Frontal cortex (tissue), 4 donors: ENCODE measurements at places on chromosomes 4 and X.

DNA sequence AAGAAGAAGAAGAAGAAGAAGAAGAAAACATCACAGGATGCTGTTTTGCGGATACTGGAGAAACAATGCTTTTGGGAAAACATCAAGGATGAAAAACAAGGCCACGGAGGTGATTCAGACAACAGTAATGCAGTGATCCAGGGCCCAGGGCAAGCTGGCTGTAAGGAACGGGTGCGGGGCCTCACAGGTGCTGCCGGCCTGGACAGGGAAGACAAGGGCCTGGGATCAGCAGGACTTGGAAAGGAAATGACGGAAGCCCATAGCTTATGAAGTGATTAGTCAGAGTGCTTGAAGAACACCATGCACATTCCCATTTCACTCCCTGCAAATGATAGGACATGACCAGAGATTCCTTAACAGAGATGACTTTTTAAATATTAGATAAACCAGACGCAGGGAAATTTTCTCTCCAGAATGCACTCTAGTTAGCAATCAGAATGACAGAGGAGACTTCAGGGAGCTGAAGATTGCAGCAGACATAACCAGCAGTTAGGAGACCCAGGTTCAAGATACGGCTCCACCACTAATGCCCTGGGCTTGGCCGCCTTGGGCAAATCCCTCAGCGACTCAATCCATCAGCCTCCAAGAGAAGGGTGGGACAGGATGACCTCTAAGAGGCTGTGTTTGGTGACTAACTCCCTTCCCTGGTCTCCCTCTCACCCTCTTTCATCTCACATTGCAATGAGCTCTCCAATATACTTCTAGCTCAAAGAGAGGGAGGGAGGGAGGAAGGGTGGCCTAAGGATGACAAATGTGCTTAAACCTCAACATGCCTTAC, 54.1 kb downstream of the APBB2 start:
- no peak for DNase-seq

DNA sequence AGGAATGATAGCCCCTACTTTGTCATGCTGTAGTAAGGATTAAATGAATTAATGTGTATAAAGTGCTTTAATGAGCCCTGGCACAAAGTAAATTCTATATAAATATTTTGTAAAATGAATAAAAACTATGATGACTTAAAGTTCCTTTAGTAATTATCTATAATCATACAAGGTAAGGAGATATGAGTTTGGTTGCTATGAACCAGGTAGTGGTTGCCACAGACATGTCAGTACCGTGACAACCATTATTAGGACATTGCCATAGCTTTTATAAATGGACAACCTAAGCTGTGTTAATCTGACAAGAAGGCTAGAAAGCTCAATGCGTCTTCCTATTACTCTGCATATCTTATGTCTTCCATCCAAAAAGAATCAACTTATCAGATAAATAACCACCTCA, at the start of gene ARL13A:
TSS of gene ARL13A (plus strand) at position 301 of the 400 bp plus-strand sequence. CDS start 3,982 bp downstream, outside the sequence.
- no peak for DNase-seq

DNA sequence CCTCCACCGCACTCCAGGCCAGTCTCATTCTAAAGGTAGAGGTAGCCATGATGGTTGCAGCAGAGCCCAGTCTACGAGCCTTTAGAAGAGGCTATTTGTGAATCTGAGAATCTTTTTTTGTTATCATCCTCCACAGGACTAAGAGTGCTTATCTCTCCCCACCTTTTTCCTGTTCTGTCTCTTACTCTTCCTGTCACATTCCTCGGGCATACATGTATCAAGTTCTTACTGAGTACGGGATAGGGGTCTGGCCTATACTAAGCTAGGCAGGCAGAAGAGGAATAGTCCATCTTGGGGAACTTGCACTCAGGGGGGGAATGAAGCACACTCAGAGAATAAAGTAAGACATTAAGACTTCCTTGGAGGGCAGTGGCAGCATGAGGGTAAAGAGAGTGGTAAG, 25.7 kb downstream of the LAS1L start:
- no peak for DNase-seq

GRCh38 chrX:7828594-7828993, 14.4 kb upstream of the VCX start:
- DNase-seq = no peak

DNA sequence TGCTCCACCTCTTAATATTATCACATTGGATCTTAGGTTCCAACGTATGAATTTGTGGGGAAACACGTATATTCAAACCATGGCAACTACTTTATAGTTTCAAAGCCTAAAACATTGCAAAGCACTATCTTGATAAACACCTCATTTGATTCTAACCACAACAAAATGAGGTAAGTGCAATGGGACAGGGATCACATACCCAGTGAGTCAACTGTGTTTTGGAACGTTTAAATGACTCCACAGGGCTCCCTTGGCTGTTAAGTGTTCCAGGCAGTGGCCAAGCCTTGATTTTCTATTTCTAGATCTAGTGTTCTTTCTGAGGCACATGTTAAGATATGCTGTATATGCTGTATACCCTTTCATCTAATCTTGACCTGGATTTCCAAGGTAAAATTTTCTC, 54.5 kb upstream of the C1QTNF7 start:
- no peak for DNase-seq

DNA sequence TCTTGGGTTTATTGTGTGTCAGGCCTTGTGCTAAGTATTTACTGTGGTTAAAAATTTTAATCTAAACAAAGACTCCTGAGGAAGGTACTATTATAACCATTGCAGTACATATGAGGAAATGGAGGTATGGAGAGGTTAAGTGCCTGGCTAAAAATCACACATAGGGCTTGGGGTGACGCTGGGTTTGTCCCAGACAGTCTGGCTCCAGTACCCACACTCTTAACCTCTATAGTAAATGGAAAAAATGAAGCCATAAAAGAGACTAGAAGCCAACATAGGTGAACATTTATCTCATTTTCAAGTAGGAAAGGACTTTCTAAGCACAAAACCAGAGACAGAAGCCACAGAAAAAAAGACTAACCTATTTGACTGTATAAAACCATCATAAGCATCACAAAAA, 1.9 kb downstream of the FOXP3 start:
- no peak for DNase-seq

DNA sequence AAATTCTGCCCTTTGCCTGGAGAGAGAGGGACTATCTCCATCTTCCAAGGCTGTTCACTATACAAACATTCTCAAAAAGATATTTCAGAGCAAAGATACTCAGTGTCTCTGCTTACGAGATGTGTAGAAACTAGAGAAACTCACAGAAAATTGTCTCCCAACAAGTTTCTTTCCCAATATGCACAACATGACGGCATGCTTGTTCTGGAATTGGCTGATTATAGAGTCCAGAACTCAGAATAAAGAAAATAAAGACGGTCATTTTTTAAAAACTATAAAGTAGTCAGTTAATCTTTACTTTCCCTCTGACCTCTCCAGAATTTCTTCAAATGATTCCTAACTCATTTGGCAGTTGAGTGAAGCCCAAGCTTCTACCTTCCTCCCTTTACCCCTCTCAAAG, 285.5 kb upstream of the KLF3 start:
- DNase-seq = no peak

GRCh38 chr4:86757468-86757867, 91.7 kb downstream of the SLC10A6 start:
- no peak for DNase-seq

DNA sequence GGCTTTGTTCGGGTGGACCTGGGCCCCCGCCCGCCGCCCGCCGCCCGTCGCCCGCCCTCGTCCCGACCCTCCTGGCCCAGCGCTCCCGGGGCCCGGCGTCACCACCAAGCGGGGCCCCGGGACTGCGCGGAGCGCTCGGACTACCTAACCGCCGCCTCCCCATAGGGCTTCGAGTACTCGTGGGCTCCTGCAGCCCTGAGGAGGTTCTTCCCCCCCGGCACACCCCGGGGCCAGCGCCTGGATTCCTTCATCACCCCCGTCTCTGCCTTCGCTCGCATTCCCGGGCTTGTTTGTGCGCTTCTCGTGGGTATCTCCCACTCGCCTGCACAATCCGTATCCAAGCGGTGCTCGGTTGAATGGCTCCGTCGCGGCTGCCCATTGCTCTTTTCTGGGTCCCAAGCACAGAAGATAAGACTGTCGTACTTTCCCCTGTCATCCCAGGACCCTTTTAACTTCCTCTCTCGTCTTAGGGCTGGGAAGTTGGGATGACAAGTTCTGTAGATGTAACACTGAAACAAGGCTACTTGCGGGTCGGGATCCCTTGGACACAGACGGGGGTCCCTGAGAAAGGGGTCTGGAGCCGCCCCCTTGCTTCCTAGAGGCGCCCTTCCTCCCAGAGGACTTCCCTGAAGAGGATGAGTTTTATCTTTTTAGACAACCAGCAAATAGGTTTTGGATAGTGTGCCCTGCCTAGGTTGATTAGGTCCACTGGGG, 565 bp downstream of the MOB1B start:
- peak; percentile 40 for DNase-seq

GRCh38 chr4:83629945-83630721, 94.2 kb downstream of the GPAT3 start:
- no peak for DNase-seq

DNA sequence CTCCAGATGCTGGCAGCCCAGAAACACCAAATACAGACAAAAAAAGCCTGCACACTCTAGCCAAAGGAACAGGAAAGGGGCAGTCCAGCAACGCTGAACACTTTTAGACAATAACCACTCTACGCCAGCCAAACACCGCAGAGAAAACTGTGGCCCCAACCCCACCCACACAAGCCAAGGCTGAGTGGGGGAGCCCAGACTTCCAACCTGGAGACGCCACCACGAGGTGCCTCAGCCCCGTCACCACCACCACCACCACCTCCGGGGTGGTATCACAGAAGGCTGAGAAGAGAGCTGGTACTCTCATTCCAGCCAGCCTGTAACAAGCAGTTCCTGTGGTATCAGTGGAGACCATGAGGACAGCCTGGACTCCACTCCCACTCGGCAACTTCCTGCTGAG, 22.8 kb downstream of the MEPE start:
- DNase-seq = no peak

GRCh38 chrX:144681501-144681900, 565.8 kb upstream of the SPANXN1 start:
- DNase-seq = no peak

DNA sequence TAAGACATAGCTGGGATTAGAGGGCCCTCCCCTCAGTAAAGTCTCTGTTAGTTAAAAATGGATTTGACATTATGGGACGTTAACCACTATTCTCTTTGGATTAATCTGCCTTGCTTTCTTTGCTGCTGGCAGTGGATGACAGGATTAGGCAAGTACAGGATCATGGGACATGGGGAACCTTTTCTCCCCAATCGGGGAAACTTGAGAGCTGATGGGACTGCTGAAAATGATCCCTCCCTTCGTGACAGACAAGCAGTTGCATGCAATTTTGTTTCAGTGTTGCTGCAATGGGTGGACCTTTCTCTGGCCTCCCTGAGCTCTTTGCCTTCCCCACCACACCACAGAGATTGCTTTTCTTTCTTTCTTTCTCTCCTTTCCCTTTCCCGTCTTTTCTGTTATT, 120.2 kb upstream of the BANK1 start:
- DNase-seq = no peak

- DNase-seq = no peak
Observed at GRCh38 chrX:47863187-47863586, 26.5 kb downstream of the ZNF81 start.

DNA sequence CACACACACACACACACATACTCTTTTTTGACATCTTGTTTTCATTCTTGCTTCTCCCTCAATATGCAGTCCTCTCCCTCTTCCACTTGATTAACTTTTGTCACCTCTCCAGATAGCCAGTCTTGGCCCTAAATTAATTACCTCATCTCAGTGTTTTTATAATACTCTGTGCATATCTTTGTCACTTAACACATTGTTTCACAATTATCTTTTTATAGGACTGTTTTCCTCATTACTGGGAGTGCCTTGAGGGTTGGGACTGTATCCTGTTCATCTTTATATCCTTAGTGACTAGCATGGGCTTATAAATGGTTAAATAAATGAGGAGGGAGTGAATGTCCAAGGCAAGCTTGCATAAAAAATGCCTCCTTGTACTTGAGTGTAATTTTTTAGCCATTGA, 33.1 kb downstream of the SYNPO2 start:
- no peak for DNase-seq
